ENCODE measurements at places on chromosomes 7 and 10.
A peak's percentile ranks its signal among the peaks of the same experiment; 100 is the strongest.

- no peak for DNase-seq
Observed at GRCh38 chr7:16528520-16528919, 1.9 kb downstream of the LRRC72 start.

GRCh38 chr10:15075421-15075820 is 13.2 kb downstream of the ACBD7 start:
- no peak for DNase-seq

- DNase-seq = no peak
Observed at GRCh38 chr7:103573479-103574058, 127.6 kb upstream of the SLC26A5 start.

- DNase-seq = no peak
Observed at GRCh38 chr10:58094985-58095718, 172.5 kb downstream of the IPMK start.

GRCh38 chr10:119505131-119505551 is 37.4 kb downstream of the RGS10 start:
- no peak for DNase-seq

GRCh38 chr10:85794553-85794952 is 572.0 kb downstream of the GRID1 start:
- DNase-seq = no peak

DNA sequence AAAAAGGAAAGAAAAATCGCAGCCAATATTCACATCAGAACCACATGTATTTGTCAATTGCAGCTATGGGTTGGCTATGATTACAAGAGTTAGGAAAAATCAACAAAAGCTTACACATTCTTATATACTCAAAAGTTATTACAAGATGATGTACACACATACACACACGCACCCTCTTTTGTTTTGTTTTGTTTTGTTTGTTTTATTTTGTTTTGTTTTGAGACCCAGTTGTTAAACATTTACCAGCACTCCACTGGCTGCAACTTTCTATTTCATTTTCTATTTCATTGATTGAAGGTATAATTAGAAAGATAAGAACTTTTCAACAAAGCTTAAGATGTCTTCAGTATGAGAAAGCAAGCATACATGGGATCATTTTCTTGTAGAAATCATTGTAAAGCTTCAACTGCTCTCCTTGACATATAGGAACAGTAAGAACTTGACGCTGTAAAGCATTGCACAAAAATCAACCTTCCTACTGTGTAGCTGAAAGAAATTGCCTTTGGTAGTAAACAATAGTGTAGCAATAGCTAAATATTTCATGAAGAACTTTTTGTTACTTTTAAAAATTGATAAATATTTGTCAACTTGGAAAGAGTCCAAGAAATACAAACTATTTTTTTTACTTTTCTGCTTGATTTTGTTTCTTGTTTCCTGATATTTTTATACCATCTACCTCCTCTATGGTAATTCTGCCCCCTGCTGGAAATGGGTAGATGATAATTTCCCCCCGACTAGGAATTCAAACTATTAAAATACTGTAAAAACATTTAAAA is 205.9 kb downstream of the MBL2 start:
- no peak for DNase-seq

DNA sequence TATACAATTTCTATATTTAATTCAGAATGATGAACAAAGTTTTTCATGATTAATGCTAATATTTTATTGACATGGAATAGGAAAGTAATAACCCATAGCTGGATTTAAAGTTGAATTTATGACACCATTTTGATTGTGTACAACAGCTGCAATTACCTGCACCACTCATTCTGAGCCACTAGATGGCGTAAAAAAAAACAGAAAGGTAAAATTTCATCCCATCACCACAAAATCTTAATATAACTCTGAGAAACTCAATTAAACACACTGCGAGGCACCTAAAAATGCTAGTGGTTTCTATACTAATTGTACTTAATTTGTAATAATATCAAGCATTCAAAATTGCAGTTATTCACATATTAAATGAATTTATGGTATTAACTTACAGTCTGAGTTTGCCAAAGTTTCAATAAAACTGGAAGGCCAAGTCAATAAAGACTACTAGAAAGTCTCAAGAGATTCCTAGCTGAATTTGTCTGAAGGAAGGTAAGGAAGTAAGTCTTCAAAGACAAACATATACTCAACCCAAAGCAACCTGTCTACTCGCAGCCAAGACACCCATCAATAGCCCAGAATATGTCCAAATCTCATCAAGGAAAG is 182.5 kb downstream of the SKAP2 start:
- no peak for DNase-seq

GRCh38 chr7:159195946-159196345 is 51.3 kb upstream of the VIPR2 start:
- no peak for DNase-seq

DNA sequence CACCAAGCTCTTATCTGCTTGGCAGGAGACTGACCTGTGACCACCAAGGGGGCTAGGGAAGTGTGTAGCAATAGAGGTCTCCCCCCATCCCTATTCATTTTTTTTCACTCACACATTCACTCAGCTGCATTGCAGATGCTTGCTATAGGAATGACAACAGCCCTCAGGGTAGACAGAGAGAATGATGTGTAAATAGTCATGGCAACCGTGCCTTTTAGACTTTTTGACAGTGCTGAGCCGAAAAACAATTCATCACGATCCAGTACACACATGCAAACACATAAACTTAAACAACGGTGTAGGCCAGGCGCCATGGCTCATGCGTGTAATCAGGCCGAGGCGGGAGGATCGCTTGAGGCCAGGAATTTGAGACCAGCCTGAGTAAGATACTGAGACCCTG is 7.6 kb upstream of the ELN start:
- no peak for DNase-seq

GRCh38 chr7:92178928-92179924 is at the start of gene LRRD1:
TSS of gene LRRD1 (minus strand) at chr7:92179142. CDS start at chr7:92165202, 13,940 bp downstream.
- DNase-seq = peak; percentile 82

- no peak for DNase-seq
Observed at GRCh38 chr7:27842094-27842692, 102.2 kb downstream of the TAX1BP1 start.

- DNase-seq = no peak
Observed at GRCh38 chr10:28812384-28813372, 135.4 kb downstream of the BAMBI start.

DNA sequence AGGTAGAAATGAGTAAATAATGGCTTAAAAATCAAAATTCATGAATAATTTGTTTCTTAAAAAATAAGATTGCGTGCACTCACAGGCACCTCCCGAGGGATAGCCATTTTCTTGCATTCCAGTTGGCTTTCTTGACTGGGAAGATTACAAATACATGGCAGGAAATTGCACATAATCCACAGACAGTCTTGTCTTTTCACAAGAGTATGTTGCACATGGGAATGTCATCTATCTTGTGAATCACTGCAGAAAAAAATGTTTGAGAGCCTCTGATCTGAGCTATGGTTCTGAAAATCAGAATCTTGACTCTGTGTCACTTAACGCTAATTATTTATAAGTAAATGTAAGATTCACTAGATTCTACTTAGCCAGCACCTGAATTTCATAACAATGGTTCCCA is 74.1 kb upstream of the PRKG1 start:
- DNase-seq = no peak

GRCh38 chr10:86992929-86993328 is 24.6 kb downstream of the ADIRF start:
- no peak for DNase-seq

GRCh38 chr10:63252095-63252762 is 119.1 kb downstream of the NRBF2 start:
- DNase-seq = no peak

GRCh38 chr10:28444031-28444430 is 88.9 kb upstream of the WAC start:
- no peak for DNase-seq

DNA sequence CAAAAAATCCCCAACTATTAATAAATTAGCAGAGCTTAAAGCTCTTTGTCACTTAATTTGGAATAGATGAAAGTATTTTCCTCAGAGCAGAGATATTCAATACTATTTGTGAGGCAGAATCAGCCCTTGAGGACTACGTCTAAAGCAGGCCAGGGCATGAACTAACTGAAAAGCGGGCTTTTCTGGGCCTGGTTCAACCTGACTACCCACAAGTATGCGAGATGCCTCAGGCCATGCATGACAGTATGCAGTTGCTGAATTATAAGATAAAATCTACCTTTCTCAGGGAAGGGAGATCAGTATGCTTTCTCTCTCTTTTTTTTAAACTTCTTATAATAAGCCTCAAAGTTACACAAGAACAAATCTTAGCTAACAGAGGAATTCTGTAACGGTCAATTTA is 20.1 kb downstream of the TMEM168 start:
- no peak for DNase-seq

GRCh38 chr7:114190387-114190786 is 224.2 kb upstream of the FOXP2 start:
- DNase-seq = no peak

Measured in stimulated activated CD4-positive, alpha-beta T cell treated with anti-CD3 and anti-CD28 coated beads, TNF-alpha, amount 100 ng/mL, for 4 hours (primary cell).